Stimulated activated CD8-positive, alpha-beta memory T cell treated with anti-CD3 and anti-CD28 coated beads, Interleukin-7, amount 100 ng/mL, for 4 hours (primary cell): ENCODE measurements at places on chromosomes 6 and 20.
A peak's percentile ranks its signal among the peaks of the same experiment; 100 is the strongest.

DNA sequence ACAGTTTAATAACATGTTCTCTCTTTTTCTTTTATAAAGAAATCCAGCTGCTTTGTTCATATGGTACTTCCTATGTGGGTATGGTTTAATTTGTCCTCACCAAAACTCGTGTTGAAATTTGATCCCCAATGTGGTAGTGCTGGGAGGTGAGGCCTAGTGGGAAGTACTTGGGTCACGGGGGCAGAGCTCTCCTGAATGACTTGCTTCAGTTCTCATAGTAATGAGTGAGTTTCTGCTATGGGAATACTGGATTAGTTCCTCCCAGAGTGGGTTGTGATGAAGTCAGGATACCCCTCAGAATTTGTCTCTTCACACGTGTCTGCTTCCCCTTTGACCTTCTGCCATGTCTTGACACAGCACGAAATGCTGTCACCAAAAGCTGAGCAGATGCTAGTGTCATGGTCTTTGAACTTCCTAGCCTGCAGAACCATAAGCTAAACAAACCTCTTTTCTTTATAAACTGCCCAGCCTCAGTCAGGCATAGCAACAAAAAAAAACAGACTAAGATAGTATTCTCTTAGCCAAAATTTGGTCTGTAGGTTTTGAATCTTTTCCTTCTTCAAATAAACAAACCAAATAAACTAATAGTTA is 87.8 kb upstream of the HS3ST5 start:
- no peak for DNase-seq

GRCh38 chr20:58393299-58393698 is 4.3 kb downstream of the VAPB start:
- DNase-seq: no peak

GRCh38 chr20:3247638-3248037 is 8.6 kb upstream of the SLC4A11 start:
- no peak for DNase-seq

GRCh38 chr6:166563805-166564204 is 22.7 kb downstream of the RAMACL start:
- DNase-seq: no peak

- no peak for DNase-seq
Observed at GRCh38 chr6:167210375-167211294, 52.9 kb upstream of the GPR31 start.

- DNase-seq: no peak
Observed at GRCh38 chr20:14783766-14784165, 446.4 kb upstream of the FLRT3 start.

GRCh38 chr6:165917576-165917975 is 250.1 kb downstream of the TBXT start:
- no peak for DNase-seq

DNA sequence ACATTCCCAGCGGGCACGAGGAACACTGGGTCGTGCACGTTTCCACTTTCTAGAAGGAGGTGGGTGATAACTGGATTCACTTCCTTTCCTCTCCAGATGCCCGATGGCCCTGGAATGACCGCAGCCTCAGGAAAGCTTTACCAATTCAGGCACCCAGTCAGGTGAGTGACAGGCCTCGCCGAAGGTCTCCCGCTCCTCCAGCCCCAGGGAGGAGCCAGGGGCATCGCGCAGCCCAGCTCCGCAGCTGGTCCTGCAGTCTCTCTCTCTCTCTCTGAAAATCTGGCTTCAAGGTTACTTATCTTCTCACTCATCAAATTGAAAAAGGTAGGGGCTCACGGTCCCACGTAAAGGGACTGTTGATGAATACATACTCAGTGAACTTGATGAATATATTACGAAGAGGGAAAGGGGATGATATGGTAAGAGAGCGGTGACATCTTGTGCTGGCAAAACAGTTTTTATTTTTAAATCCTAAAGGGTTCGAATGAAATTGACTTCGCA is 891 bp downstream of the RIPPLY2 start:
- no peak for DNase-seq

GRCh38 chr6:42562788-42563405 is 932 bp upstream of the UBR2 start:
- DNase-seq: no peak

GRCh38 chr20:35277531-35278395 is at the start of gene MMP24OS:
TSS of gene MMP24OS (minus strand) at chr20:35278122. CDS start at chr20:35277929, 193 bp downstream.
- DNase-seq: peak; percentile 72

GRCh38 chr6:154538640-154539191 is 28.2 kb upstream of the CNKSR3 start:
- DNase-seq: no peak

GRCh38 chr6:4350567-4351519 is 215.5 kb upstream of the ECI2 start:
- DNase-seq: no peak

DNA sequence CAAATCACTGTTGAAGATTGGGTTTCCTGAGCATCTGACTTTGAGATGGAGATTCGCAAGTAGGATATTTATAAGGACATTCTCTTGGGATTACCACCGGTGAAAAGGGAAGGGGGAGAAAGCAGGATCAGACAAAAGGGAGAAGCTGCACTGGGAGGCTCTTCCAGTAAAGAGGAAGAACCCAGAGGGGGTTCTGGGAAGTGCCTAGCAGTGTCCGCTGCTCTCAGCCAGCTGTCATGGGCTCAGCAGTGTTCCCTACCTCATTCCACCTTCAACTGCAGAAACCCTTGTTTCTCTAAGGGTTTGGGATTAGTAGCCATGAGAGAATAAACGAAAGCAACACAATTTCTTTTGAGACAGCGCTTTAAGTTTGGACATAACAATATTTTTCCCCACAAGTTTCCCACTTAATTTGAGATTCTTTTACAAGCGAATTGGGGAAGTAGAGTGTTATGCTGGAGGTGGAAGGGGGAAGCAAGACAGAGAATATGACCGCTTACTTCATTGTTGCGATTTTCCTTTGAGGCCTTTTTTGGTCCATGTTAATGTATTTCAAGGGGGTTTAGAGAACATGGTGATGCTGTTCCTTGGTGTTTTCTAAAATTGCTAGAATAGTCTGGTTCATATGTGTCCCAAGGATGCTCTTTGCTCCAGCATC is 154.5 kb upstream of the SCGN start:
- DNase-seq: no peak

DNA sequence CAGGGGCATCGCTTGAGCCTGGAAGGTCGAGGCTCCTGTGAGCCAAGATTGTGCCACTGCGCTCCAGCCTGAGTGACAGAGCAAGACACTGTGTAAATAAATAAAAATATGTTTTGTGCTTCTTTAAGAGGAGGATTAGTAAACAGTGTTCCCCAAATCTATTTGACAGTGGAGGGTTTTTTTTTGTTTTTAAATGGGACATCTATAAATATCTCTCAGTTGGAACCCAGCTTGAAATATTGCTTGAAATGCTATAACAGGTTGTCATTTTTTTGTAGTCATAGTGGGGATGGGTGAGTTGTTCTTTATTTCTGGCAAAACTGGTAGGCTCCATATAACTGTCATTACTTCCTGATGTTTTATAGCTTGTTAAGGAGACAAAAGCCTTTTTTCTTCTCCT is 54.3 kb downstream of the CARMIL1 start:
- DNase-seq: no peak

- no peak for DNase-seq
Observed at GRCh38 chr6:144406796-144407195, 121.7 kb downstream of the UTRN start.

DNA sequence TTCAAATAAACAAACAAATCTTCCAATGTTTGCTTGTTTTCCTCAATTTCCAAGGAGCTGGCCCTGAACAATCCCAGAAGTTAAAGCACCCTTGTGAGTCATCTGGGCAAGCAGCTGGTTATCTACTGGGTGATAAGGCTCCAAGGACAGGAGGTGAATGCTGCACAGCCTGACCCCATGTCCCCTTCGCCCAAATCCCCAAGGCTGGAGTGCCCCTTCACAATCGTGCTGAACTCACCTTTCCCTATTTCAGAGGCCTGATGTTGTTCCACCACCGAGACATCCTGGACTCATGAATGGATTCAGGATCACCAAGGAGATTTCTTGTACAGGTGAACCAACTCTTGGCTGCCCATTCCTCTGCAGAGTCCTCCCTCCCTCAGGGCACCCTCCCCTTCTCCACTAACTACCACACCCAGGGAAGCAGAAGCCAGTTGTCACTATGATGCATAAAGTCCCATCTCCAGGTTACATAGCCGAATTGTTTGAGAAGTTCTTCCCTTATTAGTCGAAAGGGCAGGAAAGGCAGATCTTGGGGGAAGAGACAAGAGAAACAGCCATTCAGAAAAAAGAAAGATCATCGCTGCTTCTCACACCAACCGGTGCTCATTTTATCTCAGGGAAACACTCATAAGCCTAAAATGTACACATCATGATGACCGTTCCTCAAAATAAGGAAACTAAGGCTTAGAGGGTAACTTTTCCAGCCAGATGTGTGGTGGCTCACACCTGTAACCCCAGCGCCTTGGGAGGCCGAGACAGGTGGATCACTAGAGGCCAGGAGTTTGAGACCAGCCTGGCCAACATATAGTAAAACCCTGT is 138.8 kb upstream of the RREB1 start:
- DNase-seq: no peak

- no peak for DNase-seq
Observed at GRCh38 chr6:159307246-159307790, 138.1 kb downstream of the FNDC1 start.

DNA sequence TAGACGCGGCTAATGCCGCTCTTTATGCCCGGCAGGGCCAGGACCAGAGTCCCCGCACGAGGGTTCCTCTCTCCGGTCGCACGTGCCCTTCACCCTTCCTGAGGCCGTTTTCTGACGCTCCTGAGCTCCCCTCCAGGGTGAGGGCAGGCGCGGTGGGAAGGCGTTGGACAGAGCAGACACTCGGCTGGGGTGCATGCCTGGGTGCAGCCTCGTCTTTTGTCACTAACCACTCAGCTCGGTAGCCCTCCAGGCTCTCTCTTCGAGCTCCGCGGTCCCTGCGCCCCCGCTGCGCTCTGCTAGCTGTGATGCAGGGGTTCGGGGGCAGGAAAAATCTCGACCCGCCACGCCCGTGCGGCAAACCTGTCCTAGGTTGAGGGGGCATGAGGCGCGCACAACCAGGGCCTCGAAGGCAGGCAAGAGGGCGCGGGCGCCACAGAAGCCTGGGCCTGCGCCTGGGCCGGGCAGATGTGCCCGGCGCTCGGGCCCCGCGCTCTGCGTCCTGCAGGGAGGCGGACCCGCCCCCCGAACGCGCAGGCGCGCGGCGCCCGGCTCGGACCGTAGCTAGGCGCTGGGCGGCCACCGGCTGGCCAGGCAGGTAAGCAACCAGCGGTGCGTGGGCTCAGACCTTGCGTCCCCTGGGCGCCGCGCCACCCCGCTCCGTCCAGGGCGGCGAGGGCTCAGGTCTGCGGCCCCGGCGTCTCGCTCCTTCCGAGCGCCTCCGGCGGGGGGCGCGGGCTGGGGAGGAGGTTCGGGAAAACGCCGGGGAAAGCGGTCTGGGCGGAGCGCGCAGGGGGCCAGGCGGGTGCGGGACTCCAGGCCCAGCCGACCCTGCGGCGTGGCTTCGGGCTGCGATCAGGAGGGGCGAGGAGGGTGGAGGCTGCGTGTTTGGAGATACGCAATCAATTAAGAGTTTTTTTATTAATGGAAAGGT is at the start of gene L3MBTL1:
TSS of gene L3MBTL1 (plus strand) at position 548 of the 931 bp plus-strand sequence. CDS start 5,807 bp downstream, outside the sequence.
- DNase-seq: no peak

GRCh38 chr20:3165473-3166337 is 6.0 kb upstream of the FASTKD5 start:
- no peak for DNase-seq

DNA sequence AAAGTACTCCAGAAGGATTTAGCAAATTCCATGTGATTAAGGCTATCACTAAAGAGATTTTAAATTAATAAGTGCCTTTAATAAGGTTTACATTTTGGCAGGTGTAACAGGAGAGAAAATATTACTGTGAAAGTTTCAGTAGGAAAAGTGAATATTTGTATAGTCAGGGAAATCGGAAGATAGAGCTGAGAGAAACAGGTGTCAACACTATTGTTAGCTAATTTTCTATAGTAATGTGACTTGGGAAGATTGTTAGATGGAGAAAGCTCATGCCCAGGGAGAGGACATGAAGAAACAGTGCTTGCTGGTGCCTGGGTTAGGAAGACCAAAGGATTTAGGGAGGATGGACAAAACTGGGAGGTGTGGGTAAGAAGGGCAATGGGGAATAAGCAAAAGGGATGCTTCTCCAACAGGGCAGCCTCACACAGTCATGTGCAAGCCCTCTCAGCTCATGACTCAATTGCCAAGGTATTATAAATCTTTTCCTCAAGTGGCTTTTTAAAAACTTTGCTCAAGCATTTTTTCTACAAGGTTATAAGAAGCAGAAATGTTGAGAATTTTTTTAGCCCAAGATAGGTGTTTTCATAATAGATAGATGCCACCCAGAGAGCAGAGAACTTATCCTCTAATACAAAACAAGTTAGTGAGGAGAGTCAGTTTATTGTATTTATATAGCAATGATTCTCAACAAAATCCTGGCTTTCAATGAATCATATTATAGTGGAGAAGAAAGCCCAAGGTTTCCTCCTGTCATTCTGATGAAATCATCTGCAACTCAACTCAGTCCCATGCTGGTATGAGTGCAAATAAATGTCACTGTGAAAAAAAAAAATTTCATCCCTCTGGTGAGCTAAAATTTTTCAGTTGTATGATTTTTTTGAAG is 325.2 kb upstream of the NT5E start:
- no peak for DNase-seq

GRCh38 chr6:170421921-170422320 is 115.4 kb downstream of the FAM120B start:
- no peak for DNase-seq

DNA sequence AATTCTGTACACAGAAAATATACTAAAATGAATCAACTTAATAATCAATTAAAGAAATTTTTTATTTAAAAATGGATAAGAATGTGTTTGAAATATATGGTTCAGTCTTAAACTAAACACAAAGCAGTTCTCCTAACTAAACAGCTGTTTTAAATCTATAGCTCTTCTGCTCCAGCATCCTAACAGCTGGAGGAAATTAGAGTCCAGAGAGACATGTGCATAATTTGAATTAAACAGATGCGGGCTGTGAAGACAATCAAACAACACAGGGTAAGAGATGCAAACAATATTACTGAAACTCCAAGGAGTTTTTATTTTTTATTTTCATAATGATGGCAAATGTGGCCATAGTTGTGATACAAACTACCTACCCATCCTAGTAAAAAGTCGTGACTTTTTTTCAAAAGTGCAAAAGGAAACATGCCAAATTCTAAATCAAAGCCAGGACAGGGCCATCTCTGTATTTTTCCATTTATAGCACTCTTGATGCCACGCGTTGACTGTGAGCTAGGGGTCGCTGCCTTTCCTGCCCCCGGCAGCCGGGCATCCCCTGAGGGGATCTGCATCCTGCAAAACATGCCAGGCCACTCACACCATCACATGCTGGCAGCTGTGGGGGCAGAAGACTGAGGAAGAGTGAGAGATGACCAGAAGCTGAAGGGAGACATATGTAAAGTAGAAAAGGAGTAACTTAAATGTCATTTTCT is 310.6 kb downstream of the PRKN start:
- no peak for DNase-seq

DNA sequence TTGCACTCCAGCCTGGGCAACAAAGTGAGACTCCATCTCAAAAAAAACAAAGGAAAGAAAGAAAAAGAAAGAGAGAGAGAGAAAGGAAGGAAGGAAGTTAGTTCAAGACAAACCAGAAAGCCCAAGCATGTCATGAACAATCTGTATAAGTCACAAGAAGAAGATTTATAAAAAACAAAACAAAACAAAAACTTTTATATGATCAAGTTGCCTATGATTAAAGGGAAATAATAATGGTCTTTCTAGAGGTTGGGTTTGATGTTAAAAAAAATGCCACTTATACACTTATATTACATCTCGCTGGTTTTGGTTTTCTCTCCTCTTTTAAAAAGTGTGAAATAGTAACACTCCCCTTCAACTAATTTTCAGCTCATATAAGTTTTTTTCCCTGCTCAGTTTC is 146.2 kb upstream of the CARMIL1 start:
- no peak for DNase-seq
